EL (cell line): ENCODE measurements at places on chromosomes 6 and 20.

- no peak for DNase-seq
Observed at GRCh38 chr6:110462884-110463481, 13.4 kb downstream of the SLC22A16 start.

DNA sequence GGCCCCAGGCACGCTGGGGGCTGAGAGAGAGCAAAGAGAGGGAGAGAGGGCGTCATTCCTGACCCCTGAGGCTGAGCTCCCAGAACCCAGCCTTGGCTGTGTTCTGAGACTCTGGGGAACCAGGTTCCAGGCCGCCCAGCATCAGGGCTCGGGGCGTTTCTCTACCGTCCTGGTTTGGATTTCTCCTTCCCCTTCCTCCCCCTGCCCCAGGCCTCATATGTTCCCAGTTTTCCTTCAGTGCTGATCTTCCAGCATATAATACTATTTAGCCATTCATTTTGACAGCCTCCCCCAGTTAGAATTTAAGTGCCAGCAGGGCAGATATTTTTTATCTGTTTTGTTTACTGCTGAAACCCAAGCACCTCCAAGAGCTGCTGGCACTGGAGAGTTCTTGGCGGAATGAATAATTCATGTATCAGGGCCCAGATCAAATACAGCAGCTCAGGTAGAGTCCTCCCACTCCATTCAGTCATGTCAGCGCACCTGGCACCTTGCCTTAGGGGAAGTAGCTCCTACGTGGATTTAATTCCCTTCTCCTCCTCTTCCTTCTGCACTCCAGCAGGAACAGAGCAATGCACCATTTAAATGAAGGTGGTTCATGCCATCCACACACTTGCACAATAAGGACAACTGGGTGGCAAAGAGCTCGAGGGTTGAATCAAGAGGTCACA is 23.4 kb upstream of the FRMD1 start:
- no peak for DNase-seq

DNA sequence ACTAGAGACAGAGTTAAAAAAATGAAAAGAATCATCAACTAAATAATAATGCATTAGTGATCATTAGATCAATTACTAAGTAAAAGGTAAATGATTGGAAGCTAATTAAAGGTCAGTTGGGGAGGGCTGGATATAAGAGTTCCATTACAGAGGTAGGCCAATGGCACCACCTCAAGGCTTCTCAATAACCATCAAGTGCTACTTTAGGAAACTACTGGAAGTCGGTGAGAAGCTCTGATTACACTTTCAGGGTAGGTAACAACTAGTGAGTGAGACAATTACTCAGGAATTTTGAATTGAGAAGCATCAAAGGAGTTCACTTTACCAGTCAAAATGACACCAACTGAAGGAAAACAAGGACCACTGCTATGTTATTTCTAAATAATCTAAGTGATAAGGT is 90.2 kb upstream of the HDAC2 start:
- no peak for DNase-seq

DNA sequence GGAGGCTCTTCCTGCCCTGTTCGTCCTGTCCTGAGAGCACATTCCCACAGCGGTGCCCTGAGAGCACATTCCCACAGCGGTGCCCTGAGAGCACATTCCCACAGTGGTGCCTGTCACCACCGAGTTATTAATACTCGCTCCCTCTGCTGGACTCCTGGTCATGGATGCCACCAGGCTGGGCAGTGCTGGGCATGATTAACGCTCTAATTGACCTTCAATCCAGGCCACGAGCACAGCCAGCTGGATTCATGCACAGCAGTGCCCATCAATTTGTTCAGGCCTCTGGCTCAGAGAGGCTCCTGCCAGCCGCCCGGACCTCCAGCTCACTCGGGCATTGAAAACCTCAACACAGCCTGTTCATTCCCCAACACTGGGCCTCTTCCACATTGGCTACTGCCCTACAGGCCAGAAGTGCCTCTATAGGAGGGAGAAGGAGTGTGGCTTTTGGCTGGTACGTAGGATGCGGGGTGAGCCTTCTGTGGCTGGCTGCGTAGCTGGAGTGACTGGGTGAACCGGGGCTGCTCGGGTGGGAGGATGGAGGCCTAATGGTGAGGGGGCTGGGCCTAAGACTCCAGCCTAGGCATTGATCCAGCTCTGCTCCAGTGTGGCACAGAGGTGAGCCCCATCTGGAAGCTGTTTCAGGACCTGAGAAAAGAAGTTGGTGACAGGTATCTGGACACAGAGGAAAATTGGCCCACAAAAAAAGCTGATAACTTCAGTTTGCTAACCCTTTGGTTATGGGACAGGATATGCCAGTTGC is 9.3 kb downstream of the IP6K3 start:
- no peak for DNase-seq
